ENCODE measurements at places on chromosomes 13 and 19.
A peak's percentile ranks its signal among the peaks of the same experiment; 100 is the strongest.

GRCh38 chr19:12994701-12995595 is at the start of gene NFIX:
NFIX (plus strand) TSS chr19:12995475; CDS start chr19:12995838, 363 bp downstream.
- peak; percentile 38 for DNase-seq

DNA sequence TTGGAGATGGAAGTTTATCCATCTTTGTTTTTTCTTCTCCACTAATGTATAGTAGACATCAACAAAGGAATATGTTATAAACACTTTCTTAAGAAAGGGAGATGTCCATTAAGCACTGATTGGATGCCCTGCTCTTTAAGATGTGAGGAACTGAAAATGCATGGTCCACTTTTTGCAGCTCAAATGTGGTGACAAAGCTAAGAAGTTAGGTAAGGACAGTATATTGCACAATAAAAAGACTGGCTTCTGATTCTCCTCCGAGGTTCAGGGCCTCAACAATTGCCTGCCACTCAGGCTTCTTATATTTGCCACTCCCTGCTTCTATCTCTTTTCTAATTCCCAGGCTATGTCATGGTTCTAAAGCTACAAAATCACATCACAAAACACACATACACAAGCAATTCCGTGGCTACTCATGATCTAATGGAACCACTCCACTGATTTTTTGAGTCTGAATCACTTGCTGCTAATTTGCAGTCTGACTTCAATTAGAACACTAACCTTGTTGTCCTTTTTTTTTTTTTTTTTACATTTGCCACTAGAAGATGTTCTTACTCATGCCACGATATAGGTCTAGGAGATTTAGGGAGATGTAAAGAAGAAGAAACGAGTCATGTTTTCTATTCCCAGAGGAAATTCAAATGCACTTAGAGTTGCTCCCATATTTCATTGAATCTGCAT is 29.6 kb upstream of the TNFSF11 start:
- no peak for DNase-seq

DNA sequence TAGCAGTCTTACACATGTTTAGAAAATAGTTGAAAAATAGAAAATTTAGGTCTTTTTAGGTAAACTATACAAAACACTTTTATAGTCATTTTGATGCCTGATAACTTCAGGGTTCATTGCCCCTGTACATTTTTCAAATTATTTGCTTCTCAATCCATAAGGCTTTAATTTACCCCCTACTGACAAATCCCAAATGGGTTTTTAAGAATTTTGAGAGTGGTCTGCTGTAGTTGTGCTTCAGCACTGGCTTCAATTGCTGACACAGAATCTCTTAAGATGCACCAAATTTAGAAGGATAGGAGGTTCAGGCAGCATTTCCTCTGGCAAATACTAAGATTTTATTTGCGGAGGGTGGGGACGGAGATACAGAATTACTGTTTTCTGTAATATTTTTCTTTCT is 89.4 kb downstream of the PCCA start:
- no peak for DNase-seq

- peak; percentile 99 for DNase-seq
These were observed at the start of gene ZNF555 for GRCh38 chr19:2840794-2841791. ZNF555 (plus strand) TSS chr19:2841475; CDS start chr19:2841573, 98 bp downstream.

GRCh38 chr19:1747285-1748114 is 5.8 kb upstream of the ONECUT3 start:
- no peak for DNase-seq

- no peak for DNase-seq
These were observed 53.9 kb downstream of the OR10H4 start for GRCh38 chr19:16002406-16003384.

DNA sequence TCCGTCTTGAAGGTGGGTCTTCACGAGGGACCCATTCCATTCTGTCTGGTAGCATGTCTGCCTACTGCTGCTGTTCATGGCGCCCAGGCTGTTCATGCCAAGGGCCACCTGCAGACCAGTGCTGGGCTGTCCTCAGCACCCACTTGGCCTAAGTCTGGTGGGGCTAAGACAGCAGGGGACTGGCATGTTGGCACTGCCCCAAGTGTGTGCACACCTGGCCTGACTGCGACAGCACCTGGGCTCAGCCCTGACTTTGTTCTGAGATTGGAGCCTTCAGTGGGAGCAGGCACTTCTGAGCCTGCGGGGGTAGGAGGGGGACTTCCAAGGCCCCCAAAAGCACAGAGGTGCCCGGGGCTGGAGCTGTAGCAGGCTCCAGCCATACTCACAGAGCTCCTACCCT is 250.8 kb upstream of the EDNRB start:
- DNase-seq: no peak

GRCh38 chr19:35430409-35431144 is 17.5 kb upstream of the FFAR2 start:
- DNase-seq: no peak

DNA sequence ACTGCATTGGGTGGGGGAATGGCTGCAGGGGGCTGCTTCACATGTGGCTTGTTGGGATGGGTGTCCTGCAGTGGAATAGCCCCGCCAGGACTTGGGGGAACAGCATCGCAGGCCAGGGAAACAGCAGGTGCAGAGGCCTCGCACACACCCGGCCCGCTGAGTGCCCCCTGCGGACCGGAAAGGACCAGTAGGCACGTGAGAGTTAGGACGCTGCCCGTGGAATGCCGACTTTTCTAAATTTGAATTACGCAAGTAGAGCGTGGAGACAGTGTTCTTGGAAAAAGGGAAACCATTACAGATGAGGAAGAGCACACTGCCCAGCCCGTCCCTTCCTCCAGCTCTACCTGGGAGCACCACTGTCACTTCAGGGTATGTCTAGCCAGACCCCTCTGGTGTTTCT is 11.5 kb downstream of the DNM2 start:
- DNase-seq: no peak

DNA sequence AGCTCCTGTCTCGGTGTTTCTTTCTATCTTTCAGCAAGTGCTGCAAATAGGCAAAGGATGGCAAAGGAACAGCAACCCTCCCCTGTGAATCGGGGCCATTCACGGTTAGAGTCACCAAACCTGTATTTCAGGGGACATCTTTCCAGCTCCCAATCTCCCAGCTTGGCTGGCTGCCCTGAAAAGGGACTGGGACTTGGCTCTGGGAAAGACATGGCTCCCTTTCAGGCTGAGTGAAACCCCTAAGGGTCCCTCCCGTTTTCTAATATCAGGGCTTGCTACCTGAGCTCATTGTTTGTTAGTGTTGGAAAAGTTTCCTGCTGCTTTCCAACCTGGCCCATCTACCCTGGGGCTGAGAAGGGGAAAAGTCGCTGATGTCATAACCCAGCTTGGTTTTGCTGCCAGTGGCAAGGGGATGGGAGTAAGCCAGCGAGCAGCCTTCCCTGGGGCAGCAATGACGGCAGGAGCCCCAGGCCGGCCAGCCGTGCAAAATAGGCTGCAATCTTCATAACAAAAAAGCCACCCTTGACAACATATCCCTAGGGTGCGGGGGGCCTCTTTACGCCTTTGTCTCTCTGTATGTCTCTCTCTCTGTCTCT is 29.9 kb downstream of the SERP2 start:
- DNase-seq: no peak

GRCh38 chr13:85386424-85386823 is 412.8 kb downstream of the SLITRK6 start:
- no peak for DNase-seq

- DNase-seq: no peak
These were observed 292.1 kb downstream of the SPRY2 start for GRCh38 chr13:80048802-80049201.

GRCh38 chr19:50333235-50333736 is 4.1 kb upstream of the KCNC3 start:
- DNase-seq: peak; percentile 83

Data from effector CD4-positive, alpha-beta T cell (primary cell).